ENCODE measurements at places on chromosomes 3 and 15. TPM values are rescaled to one million over a fixed set of nuclear protein-coding genes. Genes with fewer than 3 reads are reported as not detected.

PATL2 gene
- 6.6 TPM for total RNA-seq

XCR1 gene
- not detected for total RNA-seq

SPTBN5 gene
- 1.7 TPM for total RNA-seq

CCR3 gene
- total RNA-seq, result not detected

ERICH6 gene
- 0.37 TPM for total RNA-seq

FGD5 gene
- total RNA-seq, result 21.2 TPM

DYNLT2B gene
- 4.7 TPM for total RNA-seq

SAMMSON gene
- total RNA-seq, result not detected

AADAC gene
- 0.17 TPM for total RNA-seq

CDC25A gene
- total RNA-seq, result 0.91 TPM

CHST13 gene
- total RNA-seq, result not detected

GOLGA8A gene
- 23.3 TPM for total RNA-seq

TBCCD1 gene
- total RNA-seq, result 7.4 TPM

COL8A1 gene
- 28.9 TPM for total RNA-seq

KIF15 gene
- 1.1 TPM for total RNA-seq

THAP10 gene
- total RNA-seq, result 1.8 TPM

CHST2 gene
- total RNA-seq, result 2.2 TPM

CP gene
- total RNA-seq, result 31.2 TPM

ICE2 gene
- 27.4 TPM for total RNA-seq

TRIM71 gene
- not detected for total RNA-seq

LRRIQ4 gene
- not detected for total RNA-seq

CADPS gene
- total RNA-seq, result 64.2 TPM

SCAMP2 gene
- 52.2 TPM for total RNA-seq

CSPG4 gene
- 10.1 TPM for total RNA-seq

MAGEL2 gene
- total RNA-seq, result 0.14 TPM

ZIC4 gene
- not detected for total RNA-seq

CD96 gene
- total RNA-seq, result 1.9 TPM

C2CD4B gene
- 1.4 TPM for total RNA-seq

GRM2 gene
- 0.22 TPM for total RNA-seq

GOLGA6B gene
- not detected for total RNA-seq

ANKRD34C gene
- not detected for total RNA-seq

PRR20G gene
- not detected for total RNA-seq

ADGRG7 gene
- total RNA-seq, result not detected

PEX11A gene
- total RNA-seq, result 9.5 TPM

ZBTB20 gene
- 75.5 TPM for total RNA-seq

SLC38A3 gene
- total RNA-seq, result 8.7 TPM

ADAMTS7 gene
- 85.9 TPM for total RNA-seq

HRH1 gene
- 1.8 TPM for total RNA-seq

KCNMB2 gene
- total RNA-seq, result 4.5 TPM

ARHGEF26 gene
- total RNA-seq, result 5.9 TPM

LRRC2 gene
- total RNA-seq, result 8.9 TPM

KBTBD8 gene
- 7.1 TPM for total RNA-seq
